ENCODE measurements at places on chromosomes 12 and 14.

DNA sequence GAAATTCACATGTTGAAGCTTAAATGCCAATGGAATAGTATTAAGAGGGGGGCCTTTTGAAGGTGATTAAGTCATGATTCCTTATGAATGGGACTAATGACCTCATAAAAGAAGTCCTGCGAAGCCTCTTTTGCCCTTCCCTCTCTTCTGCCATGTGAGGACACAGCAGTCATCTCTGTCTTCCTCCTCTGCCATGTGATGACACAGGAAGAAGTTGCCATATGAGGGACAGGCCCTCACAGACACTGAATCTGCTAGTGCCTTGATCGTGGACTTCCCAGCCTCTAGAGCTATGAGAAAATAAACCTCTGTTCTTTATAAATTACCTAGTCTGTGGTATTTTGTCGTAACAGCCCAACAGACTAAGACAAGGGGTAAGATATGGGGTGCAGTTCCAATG lies 100.7 kb downstream of the VCPKMT start:
- DNase-seq: no peak

DNA sequence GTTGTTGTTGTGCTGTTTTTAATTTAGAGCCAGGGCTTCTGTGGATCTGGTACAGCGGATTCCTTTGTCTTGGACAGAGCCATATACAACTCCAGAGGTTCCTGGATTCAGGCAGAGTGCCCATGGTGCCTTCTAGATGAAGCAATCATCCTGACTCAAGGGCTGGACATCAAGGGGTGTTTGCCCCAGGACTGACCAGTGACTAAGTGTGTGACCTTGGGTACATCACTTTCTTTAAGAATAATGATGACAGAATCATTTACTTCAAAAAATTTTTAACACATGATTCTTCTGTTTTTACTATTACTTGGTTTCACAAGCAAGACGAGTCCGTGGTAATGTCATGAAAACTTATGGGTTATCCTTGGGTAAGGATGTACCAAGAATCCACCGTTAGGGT lies 397.3 kb downstream of the ZFP36L1 start:
- no peak for DNase-seq

DNA sequence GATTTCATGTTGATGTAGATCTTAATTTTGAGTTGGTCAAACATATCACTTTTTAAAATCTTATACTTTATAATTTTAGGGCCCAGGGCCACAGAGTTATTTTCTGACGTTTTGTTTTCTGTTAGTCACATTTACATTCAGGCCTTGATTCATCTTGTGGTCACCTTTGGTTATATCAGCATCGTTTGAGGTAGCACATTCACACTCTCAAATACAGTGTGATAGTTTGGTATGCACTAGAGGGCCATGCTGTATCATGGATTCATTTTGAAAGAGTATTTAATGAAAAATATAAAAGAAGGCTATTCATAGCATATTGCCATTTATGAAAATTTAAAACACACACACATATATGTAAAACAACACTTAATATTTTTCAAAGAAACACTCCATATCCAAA lies 274.6 kb downstream of the RAD51B start:
- no peak for DNase-seq

DNA sequence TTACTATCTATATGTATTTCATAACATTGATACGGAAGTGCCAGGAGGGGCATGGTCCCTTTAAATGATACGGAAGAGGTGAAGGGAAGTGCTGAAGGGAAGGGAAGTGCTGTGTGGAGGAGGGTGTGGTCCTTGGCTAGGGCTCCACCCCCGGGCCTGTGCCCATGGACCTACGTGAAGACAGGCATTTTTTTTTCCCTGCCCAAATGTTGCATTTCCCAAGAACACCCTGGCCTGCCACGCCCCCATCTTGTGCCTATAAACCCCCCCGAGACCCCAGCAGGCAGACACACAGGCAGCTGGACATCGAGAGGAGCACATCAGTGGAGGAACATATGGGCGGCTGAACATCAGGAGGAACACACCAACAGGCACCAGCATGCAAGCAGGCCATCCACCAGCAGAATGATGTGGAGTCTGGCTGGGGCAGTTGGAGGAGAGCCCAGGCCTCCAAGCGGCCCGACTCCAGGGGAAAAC lies 134.1 kb downstream of the SLC41A2 start:
- DNase-seq: no peak

DNA sequence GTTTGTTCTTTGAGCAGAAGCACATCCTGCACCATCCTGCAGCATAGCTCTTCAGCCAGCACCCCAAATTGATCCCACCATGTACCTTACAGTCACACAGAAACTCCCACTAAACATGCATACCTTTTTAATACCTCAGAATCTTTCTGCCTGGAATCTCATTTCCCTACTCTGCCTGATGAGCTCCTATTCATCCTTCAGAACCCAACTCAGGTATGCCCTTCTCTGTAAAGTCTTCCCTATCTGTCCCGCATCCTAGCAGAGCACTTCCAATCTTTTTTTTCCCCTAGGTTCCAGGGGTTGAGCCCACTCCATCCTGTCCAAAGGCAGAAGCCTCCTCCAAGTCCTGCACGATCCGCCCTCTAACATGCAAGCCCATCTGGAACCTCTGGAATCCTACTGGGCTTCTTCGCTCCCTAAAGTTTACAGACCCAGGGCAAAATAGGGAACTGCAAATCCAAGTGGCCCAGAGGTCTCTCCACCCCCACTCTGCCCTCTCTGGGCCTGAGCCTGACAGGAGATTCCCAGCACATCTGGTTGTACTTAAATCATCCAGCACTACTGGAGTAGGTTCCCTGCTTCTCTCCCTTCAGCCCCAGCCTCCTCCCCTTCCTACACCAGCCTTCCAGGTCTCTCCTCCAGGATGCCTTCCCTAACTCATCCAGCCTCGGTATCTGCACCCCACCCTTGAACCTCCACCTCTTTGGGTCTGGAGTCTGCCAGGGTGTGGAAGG lies 4.1 kb upstream of the FIGNL2 start:
- no peak for DNase-seq

- no peak for DNase-seq
These were observed 398.7 kb downstream of the SOX5 start for GRCh38 chr12:23550753-23551152.

DNA sequence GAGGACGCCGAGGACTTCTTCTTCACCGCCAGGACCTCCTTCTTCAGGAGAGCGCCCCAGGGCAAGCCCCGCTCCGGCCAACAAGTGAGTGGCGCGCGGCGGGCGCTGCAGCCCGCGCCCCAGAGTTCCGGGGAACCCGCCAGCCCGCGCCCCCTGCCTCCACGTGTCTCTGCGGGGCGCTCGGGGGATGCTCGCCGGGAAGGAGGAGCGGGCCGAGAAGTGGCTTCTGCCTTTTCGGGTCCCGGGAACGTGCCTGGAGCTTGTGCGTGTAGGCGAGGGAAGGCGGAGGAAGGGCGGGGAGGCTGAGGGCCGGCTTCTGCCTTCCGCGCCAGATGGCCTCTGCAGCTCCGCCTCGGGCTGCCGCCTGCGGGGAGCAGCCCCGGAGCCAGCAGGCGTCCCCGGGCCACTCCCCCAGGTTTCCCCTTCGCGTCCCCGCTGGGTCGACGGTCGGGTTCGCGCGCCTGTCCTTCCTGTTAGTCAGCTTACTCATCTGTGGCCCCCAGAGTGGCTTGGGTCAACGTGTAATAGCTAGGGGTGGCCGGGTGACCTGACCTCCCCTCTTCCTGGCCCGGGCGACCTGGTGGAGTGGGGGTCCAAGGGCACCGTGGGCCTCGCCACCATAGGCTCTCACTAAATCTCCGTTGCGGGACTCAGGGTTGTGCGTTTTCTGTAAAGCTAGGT lies 505 bp downstream of the RASSF3 start:
- DNase-seq: no peak

- DNase-seq: no peak
These were observed 238.0 kb upstream of the ATP2B1 start for GRCh38 chr12:89946518-89947135.

GRCh38 chr12:4322726-4323125 lies 1.7 kb downstream of the TIGAR start:
- DNase-seq: no peak

DNA sequence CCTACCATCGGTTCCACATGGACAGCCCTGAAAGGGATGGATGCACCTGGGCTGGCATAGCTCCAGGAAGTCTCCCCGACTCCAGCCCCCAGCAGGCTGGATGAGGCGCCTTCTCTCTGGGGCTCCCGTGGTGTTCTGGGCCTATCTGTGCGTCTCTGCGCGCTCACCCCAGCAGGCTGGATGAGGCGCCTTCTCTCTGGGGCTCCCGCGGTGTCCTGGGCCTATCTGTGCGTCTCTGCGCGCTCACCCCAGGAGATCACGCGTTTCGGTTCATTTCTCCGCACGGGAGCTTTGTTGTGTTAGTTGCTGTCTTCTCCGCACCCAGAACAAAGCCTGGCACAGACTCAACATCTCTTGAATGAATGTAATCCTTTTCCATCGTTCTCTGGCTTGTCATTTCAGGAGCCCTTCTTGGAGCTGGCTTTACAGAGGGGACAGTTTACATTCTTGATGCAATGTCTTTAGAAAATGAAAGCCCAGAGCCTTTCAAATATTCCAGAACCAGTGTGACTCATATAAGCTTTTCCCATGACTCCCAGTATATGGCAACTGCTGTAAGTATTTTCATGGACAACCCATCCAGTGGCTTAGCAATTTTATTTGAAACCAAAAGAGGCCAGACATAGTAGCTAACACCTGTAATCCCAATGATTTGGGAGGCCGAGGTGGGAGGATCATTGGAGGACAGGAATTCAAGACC lies 40.3 kb downstream of the CFAP251 start:
- no peak for DNase-seq

- no peak for DNase-seq
These were observed 42.6 kb upstream of the A2ML1 start for GRCh38 chr12:8779862-8780261.

DNA sequence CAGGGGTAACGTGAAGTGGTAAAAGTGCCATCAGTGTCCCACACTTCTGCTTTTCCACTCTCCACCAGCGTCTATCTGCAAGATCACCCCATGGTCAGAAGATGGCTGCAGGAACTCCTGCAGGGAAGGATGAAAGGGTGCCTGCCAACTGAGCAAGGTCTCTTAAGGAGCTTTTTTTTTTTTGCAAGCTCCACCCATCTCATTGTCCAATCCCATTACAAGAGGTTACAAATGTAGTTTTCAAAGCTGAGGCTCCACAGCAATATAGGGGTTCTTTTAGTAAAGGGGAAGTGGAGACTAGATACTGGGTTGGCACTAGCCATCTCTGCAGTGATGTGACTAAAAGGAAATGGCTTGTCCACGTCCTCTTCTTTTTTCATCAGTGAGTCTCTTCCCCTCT lies 5.9 kb upstream of the BHLHE41 start:
- no peak for DNase-seq

DNA sequence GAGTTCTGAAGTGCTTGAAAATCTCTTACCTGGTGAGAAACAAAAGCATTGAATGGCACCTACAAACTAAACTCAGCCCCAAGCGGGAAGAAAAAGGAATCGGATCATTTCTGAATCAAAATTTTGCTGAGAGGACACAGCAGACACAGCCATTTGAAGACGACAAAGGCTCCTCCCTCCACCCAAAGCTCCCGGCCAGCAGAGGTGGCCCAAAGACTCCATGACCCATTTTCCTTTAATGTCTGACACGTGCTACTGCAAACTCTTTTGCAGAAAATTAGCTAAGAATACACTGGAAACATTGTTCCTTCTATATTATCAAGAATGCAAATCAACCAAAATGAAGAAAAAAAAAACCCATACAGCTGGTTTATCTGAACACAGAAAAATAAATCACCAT lies 85.9 kb upstream of the FOXN3 start:
- DNase-seq: no peak

DNA sequence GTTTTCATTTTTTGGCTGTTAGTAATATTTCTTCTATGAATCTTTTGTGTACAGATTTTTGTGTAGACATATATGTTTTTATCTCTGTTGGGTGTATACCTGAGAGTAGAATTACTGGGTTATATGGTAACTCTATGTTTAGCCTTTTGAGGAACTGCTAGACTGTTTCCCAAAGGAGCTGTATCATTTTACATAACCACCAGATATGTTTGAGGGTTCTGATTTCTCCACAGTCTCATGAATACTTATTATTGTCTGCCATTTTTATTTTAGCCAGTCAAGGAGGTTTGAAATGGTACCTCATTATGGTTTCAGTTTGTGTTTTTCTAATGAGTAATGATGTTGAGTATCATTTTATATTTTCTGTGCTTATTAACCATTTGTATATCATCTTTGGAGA lies 1.9 kb downstream of the PCNX4 start:
- DNase-seq: no peak

DNA sequence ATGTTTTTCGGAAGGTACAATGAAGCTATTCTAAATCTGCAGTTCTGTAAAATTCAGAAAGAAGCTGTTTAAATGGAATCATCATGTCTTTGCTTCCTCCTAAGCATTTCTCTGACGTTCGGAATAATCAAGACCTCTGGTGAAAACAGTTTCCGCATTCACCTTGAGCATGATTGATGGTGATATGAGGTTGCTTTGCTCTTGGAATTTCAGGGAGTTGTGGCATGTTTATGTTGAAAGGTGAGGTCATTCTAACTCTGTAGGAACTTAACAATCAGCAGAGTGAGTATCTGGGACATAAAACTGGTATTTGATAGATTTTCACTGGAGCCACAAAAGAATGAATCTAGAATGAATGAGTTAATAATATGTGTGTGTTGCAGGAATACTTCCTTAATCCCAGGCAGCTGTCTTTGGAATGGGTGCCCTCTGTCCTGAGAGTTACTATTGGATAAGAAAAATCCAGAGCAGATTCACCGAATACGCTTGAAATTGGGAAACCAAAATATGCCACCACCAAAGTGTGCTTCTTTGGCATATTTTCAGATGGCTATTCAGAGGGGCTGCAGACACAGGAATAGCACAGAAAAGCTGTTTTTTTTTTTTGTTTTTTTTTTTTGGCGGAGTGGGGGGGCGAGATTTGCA lies 599.1 kb downstream of the CCER1 start:
- DNase-seq: no peak

GRCh38 chr14:67436006-67436866 lies 24.3 kb upstream of the PLEK2 start:
- DNase-seq: no peak

DNA sequence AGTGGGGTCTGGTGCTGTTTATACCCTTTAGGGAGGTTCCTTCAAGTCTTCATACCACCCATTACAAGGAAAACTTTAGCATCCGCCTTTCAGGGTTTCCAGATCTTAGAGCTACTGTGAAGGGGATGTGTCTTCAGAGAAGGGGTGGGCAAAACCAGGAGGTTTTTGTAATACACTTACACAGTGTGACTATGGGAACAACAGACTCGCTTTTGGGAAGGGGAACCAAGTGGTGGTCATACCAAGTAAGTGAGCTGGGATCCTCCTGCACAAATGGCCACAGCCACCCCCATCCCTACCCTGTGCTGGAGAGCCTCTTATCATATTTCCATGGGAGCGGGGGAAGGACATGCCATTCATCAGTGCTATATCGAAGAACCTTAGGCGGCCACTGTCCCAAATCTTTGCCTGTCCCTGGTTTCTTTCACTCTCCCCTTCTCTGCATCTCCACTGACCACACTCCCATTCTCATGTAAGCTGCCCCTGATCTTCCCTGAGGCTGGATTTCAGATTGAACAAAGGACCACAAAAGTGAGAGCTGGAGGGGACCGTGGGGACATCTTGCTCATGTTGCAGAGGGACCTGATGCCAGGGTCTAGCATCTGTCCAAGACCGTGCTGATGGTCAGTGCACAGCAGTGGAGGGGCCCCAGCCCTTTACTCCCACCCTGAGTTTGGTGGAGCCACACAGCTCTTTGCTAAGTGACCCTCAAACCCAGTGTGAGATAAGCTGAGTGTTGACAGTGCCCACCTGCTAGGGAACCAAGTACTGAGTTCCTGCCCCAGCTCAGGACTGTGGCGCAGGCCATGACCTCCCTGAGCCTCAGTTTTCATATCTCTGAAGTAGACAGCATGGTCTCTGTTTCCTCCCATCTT lies 51.4 kb downstream of the DAD1 start:
- no peak for DNase-seq

Data from AG04450 (cell line).